ENCODE measurements at places on chromosomes 4 and X. TPM values are rescaled to one million over a fixed set of nuclear protein-coding genes. Genes with fewer than 3 reads are reported as not detected.

DNA sequence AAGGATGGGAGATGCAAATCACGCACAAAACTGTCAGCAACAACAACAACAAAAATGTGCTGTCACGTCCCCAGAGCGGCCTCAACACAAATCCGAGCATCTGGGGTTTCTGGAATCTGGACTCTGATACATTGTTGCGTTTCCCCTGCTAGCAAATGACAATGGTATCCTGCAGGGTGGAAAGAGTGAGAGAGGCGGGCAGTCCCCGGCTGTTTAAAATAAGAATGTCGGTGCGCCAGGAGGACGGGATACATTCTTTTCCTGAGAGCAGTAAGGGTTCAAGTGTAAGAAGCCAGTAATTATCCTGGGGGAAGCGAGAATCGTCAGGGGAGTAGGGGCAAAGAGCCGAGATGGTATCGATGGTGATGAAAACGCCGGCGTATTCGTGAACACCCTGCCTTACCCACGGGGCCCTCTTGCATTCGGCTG, 310.2 kb downstream of the ASMT start:
- DNase-seq = no peak

DNA sequence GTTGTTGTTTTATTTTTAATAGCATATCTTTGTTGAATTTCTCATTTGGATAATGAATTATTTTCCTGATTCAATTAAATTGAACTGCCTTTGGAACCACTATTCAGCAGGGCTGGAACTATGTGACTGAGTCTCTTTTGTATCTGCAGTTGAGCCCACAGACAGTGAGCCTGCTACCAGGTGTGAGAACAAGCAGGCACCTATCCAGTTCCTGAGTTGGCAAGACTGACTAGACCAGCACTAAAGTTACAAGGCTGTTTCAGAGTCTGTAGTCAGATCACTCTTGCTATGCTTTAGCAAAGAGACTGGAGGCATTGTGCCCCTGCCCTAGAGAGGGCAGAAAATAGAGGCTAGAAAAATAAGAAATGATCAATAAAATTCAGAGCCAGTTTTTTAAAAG, 237.3 kb upstream of the GRID2 start:
- no peak for DNase-seq

DNA sequence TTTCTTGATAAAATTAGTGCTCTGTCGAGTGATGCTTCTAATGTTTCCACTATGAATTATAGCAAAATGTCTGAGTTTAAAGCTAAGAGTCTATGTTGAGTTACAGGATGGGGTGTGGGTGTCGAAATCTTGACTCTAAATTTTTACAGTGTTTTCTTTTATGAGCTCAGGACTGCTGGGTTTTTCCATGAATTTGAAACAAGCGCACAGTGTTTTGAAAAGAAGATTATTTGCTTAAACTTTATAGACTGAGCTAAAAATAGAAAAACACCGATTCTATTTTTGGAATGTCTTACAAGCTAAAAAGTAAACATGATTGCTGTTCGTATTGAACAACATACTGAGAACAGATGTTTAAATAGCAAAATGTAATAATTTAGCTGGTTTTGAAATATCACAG, 7.5 kb downstream of the PTTG2 start:
- DNase-seq = no peak

RAB41 gene
- not detected for total RNA-seq

CT45A3 gene
- not detected for total RNA-seq

CENPVL2 gene
- total RNA-seq = not detected

- DNase-seq = no peak
Observed at GRCh38 chrX:28599957-28600356, 12.7 kb downstream of the IL1RAPL1 start.

STBD1 gene
- total RNA-seq = 37.4 TPM
